AG20443 (cell line): ENCODE measurements at places on chromosomes 2 and 18.
A peak's percentile ranks its signal among the peaks of the same experiment; 100 is the strongest.

DNA sequence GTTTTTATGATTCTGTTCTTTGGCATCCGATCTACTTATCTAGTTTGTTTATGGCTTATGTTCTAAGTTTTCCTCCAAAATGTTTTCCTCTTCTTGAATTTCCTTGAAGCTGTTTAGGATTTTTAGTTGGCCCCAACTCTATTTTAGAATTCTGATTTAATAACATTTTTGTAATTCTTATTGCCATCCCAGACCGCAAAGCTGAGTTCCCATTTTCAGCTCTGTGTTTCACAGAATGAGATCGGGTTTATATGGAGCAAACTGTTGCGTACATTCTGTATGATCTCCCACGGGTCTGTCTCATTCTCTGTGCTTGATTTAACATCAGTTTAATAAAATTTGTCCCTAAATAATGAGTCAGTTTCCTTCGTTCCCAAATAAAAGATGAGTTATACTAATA, 59.3 kb downstream of the DPP4 start:
- DNase-seq = no peak

DNA sequence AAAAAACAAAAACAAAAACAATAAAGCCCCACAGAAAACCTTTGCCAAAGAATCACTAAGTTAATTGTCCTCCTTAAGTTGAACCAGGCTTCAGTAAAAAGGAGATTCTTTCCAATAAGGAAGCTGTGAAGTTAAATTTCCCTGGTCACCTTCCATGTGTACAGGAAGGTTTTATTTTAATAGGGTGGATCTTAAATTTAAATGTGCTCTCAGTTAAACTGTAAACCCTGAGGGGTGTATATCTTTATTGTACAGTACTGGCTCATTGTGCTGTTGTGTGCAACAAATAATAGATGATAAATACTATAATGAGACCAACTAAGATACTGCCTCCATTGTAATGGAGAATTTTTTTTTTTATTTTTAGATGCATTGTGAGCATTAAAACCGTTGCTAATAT, 97.1 kb downstream of the NYAP2 start:
- no peak for DNase-seq

- no peak for DNase-seq
Measured at GRCh38 chr18:60753753-60754152, 381.2 kb upstream of the MC4R start.

DNA sequence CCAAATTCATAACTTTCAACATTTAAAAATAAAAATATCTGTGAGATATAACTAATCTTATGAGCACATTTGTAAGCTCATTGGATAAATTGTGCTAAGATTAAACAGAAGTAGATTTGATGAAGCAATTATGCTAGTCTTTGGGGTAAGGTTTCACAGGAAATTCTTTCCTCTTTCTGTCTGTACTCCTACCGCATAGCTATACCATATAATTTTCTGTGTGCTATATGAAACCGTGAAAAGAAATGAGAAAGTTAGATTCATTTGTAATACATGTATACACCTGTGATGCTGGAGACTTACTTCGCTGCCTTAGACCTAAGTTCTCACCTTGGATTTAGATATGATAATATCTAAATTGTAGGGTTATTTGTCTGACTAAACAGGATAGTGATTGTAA, 184.7 kb downstream of the PPP1R1C start:
- DNase-seq = no peak

DNA sequence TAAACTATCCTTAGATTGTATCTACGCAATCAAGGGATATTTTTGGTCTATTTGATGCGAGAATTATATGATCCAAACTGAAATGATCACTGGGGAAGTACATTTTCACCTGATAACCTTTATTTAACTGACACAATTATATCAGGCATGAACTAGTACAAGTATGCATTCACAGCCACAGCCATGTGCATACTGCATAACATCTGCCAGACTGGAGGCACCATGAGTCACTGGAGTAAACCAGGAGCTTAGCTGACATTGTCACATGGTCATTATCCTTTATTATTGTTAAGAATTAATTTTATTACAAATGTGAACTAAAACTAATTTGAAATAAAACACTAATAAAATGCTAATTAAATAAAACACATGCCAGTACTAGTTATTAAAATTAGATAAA, 1127.1 kb downstream of the DPP10 start:
- DNase-seq = no peak

DNA sequence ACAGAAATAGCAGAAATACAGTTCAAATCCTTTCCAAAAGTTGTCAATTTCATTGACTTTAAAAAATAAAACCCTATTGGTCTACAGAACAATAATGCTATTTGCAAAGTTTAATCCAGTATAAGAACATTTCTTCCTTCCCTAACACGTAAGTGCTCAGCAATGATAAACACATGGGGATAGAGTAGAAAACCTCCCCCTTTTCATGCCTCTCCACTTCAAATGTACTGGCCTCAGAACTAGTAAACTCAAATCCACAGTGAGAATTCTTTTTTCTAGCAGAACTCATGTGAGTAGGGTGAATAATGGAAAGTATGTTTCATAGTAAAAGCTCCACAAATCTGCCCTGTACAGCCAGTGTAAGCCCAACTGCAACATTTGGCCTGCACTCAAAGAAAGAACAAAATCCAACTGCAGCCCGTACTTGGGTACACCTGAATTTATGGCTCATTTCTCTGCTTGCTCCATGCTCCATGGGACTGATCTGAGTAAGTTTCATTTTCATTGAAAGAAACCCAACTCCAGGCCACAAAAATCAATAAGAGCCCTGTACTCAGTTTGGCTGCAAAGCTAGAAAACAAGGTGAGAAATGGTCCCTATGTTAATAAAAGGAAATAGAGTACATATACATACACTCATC, 115.0 kb upstream of the RMDN2 start:
- no peak for DNase-seq

DNA sequence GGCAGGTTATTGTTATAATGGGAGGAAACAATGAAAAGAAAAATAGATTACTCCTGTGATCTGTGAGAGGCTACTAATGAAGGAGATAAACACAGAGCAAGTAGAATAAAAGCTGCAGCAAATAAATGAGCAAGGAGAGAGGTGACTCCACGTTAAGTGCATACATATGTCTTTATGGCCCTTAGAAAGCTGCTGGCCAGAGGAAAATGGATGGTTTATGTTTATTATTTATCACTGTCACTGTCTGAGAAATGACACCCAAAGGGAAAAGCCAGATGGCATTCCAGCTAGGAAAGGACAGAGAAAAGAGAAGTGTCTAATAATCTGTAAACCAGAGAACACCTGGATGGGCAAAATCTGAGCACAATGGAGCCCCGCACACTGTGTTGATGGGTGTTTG, 122.9 kb upstream of the DDX18 start:
- DNase-seq = no peak

GRCh38 chr2:18752667-18753422, 163.5 kb upstream of the NT5C1B start:
- peak; percentile 17 for DNase-seq

GRCh38 chr2:112674229-112674628, 28.5 kb downstream of the SLC20A1 start:
- no peak for DNase-seq

GRCh38 chr2:232421189-232421785, 14.6 kb downstream of the ALPG start:
- no peak for DNase-seq

- peak; percentile 39 for DNase-seq
Measured at GRCh38 chr2:43184339-43184895, 42.0 kb downstream of the ZFP36L2 start.
